ENCODE measurements at places on chromosomes 12 and 14.
A peak's percentile ranks its signal among the peaks of the same experiment; 100 is the strongest.

DNA sequence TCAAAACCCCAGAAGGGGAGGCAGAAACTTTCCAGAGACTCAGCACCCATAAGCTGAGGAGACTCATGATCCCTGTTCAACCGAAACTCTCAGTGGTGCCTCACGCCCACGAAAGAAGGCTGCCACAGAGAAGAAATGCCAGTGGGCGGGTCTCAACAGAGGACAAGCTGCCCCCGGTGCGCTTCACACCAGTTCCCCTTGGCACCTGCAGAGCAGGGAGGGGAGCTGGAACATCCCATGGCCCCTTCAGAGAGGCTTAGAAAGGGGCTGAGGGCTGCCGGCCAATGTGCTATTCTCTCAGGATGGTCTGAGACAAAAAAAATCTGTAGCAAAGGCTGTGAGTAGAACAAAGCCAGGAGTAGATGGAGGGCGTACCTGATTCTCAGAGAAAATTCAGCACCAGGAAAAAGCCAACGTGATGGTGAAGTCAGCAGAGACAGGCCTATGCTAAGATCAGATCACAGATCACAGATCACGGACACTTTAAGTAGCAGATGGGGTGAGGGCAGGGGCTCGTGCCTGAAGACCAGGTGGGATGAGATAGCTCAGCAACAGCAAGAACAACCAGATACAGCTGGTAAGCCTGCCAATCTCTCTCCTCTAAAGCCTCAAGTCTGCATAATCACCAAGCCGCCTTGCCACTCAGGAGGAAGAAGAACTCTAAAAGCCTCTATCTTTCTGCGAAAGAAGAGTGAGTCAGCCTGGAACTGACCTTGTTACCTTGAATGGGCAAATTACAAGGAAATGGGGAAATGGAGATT is 206.4 kb upstream of the GRIP1 start:
- no peak for DNase-seq

- no peak for DNase-seq
These were observed 71.2 kb downstream of the AEBP2 start for GRCh38 chr12:19510461-19510860.

- no peak for DNase-seq
These were observed 734.8 kb downstream of the MED13L start for GRCh38 chr12:115542656-115543055.

DNA sequence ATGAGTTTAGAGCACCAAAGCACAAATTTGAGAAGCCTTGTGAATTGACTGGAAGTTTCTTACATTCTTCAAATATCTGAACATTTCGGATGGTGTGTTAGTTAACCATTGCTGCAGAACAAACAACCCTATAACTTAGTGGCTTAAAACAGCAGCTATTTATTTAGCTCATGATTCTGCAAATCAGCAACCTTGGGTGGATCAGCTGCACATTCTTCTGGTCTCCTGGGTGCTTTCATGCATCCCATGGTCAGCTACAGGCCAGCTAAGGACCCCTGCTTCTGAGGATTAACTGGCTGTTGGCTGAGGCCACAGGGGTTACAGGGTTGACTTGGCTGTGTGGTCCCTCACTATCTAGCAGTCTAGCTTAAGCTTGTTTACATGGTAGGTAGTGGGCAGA is 114.0 kb upstream of the HIF1A start:
- DNase-seq: no peak

GRCh38 chr12:49225576-49226166 is 36.8 kb upstream of the TUBA1A start:
- DNase-seq: no peak

DNA sequence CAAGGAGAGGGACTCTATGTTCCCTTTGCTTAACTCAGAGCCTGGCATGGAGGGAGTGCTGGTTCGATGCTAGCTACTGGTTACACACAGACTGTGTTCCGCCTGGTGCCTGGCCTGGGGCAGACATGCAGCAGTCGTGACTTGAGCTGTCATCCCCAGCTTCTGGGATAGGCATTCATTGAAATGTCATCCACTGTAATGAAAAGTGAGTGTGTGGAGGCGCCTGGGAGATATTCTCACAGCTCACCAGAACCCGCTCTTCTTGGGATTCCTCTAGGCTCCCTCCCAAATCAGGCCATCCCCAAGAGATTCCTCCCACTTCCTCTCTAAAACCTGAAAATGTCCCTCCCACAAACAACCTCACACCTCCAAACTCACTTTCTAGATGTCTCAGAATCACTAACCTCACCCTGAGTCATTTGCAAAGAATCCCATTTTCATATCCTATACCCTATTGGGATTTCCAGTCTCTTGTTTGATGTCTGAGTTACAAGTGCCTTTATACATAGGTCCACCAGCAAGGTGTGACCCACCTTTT is 82.8 kb downstream of the CRACR2A start:
- no peak for DNase-seq

- no peak for DNase-seq
These were observed 25.4 kb downstream of the HSPB8 start for GRCh38 chr12:119204131-119204530.

- no peak for DNase-seq
These were observed 10.4 kb downstream of the APPL2 start for GRCh38 chr12:105225505-105226015.

- no peak for DNase-seq
These were observed 34.3 kb upstream of the PLEKHG6 start for GRCh38 chr12:6275928-6276887.

DNA sequence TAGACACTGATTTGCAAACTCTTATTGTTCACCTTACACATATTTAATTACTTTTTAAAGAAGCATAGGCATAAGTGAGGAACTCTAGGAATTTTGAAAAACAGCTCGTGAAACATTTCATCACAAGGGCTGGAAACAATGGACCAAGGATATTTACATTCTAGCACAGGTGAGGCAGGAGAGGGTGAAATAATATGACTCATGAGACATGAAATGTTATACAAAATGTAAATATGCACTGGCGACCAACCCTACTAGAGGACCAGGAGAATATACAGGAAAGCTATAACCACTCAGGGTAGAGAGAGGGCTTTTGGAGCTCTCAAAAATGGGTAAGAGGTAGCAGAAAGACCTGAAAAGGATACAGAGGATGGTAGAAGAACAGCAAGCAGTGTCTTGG is 115.3 kb downstream of the PTGER2 start:
- DNase-seq: no peak

DNA sequence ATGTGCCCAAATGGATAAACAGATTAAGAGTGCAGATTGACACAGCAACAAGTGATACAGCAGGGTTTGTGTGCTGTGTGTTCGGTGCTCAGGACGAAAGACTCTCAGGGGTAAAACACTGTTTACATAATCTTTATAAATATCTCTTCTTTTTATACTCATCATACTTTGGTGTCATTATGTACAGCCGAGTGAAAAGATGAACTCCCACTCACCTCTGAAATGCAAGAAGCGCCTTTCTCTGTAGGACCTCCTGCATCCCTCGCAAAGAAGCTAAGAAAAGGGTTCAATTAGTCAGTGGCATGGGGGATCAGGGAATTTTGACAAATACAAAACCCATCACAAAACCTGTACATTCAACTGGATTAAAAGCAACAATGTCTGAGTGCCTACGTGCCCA is 163.6 kb downstream of the TTC7B start:
- no peak for DNase-seq

DNA sequence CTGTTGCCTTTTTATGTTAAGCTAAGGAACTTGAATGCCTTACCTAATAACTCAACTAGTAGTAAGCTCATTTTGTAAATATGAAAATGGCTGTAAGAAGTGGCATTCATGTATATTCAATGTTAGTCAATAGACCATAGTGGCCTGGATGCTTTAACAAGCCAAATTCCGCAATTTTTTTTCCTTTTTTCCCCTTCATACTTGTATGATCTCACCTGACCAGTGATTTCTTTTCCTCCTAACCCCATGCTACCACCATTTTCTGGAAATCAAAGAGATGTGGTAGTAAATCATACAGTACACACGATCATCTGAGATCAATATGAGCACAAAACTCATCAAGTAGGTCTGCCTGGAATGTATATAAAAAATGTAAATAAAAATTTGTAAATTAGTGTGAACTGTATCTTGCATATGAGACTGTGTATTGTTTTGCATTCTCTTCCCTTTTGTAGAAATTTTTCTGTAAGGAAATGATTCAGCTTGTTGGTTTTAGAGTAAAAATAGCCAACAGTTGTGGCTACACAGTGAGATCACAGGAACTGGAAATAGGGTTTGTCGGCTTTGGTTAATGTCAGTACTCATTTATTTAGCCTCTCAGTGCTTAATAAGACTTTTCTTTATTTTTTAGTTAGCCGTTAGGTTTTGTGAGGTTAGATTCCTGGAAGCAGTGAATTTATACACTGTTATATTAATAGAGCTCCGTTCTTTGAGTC is 62.5 kb downstream of the ETNK1 start:
- DNase-seq: no peak

GRCh38 chr14:56341766-56342493 is 223.7 kb downstream of the PELI2 start:
- DNase-seq: no peak

DNA sequence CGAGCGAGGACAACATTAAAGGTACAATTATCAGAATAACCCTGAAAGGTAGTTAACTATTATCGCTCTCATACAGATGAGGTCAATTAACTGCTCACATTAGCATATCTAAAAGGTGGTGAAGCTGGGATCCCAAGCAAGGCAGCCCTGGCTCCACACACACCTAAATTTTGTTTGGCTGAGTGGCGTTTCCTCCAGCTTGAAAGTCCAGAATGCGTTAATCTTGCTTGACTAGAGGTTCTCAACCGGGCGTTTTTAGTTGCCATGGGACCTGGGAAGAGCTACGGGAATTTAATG is 531 bp downstream of the DLGAP5 start:
- peak; percentile 7 for DNase-seq

GRCh38 chr12:85733221-85733840 is 102.9 kb downstream of the RASSF9 start:
- DNase-seq: no peak

GRCh38 chr14:61240206-61240605 is 40.9 kb downstream of the TMEM30B start:
- no peak for DNase-seq

- no peak for DNase-seq
These were observed 193.6 kb upstream of the GARIN6 start for GRCh38 chr12:99453836-99454538.

- DNase-seq: no peak
These were observed 5.3 kb upstream of the CDCA4 start for GRCh38 chr14:105026033-105026785.

- DNase-seq: no peak
These were observed 193.9 kb upstream of the DDHD1 start for GRCh38 chr14:53346988-53347387.

DNA sequence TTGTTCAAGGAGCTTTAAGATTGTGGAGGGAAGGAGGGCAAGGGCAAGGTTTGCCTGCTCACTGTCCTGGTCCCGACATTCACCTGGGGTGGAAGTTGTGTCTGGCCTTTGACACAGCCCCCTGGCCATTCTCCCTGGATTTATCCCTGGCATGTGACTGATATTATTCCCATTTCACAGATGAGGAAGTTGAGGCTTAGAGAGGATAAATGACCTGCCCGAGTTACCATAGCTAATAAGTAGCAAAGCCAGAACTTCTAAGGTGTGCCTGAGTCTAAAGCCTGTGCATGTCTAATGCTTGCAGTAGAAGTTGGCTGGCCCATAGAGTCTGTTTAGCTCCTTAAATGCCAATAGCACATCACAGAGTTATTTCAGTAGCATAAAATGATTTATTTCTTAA is 720 bp upstream of the FGF6 start:
- no peak for DNase-seq

- DNase-seq: no peak
These were observed 34.4 kb upstream of the CRY1 start for GRCh38 chr12:107127482-107128430.

DNA sequence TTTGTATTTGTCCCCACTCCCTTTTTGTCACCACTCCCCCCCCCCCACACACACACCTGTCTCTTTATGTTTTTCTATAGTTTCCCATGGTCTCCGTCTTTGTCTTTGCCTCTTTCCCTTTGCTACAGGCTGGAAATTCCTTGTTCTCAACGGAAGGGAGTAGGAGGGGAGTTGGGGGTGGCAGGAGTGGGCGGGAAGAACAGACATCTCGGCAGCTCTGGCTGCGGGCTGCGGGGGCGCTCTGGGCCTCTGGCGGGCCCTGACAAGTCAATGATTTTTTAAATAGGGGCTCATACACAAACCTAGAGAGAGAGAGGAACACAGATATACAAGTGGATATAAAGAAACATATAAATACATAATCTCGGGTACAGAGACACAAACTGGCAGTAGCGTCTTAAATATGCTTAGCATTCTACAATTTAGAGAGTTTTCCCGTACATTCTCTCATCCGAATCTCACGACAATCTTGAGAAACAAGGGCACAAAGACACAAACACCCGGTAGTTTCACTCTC is 2.4 kb upstream of the NAB2 start:
- peak; percentile 63 for DNase-seq

- no peak for DNase-seq
These were observed 7.9 kb downstream of the FOXN3 start for GRCh38 chr14:89408907-89409700.

DNA sequence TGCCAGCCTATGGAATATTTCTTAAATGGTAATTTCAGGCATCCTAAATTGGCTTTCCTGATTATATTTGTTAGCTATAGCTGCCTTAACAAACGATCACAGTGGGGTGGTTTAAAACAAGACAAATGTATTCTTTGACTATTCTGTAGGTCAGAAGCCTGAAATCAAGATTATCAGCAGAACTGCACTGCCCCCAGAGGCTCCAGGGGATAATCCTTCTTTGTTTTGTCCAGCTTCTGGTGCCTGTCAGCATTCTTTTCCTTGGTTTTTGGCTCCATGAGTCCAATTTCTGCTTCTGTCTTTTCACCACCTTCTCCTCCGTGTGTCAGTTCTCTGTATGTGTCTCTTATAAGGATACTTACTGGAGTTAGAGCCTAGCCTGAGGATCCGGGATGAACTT is 1282.2 kb upstream of the USP15 start:
- DNase-seq: no peak

GRCh38 chr12:66321435-66321834 is 19.1 kb downstream of the HELB start:
- DNase-seq: no peak

GRCh38 chr12:102958073-102958829 is 777 bp downstream of the ASCL1 start:
- DNase-seq: no peak

DNA sequence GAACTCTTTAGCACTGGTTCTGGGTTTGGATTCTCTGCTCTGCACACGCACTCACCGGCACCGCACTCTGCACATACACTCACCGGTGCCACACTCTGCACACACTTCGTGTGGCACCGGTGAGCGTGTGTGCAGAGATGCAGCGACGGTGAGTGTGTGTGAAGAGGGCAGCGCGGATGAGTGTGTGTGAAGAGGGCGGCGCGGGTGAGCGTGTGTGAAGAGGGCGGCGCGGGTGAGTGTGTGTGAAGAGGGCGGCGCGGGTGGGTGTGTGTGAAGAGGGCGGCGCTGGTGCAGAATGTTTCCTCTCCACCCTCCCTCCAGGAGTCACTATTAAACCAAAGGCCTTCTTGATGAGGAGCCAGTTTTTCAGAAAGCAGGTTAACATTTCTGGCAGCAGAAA is 49.2 kb upstream of the MMP17 start:
- no peak for DNase-seq

- DNase-seq: no peak
These were observed 75.5 kb upstream of the FZD10 start for GRCh38 chr12:130086797-130087196.

GRCh38 chr14:56087671-56088471 is 30.3 kb upstream of the PELI2 start:
- no peak for DNase-seq

GRCh38 chr12:1800401-1801302 is 19.7 kb upstream of the LRTM2 start:
- peak; percentile 56 for DNase-seq

GRCh38 chr12:29783773-29784666 is at the start of gene TMTC1:
TSS of gene TMTC1 (minus strand) at chr12:29783942. CDS start at chr12:29783751, 191 bp downstream.
- no peak for DNase-seq

GRCh38 chr12:46517579-46517962 is 145.0 kb upstream of the SLC38A2 start:
- no peak for DNase-seq

All from germinal center (tissue), 1 donor.